Stimulated activated CD8-positive, alpha-beta memory T cell treated with anti-CD3 and anti-CD28 coated beads, Interleukin-12 subunit alpha, Interleukin-12 subunit beta, amount 100 ng/mL, for 4 hours (primary cell): ENCODE measurements at places on chromosomes 12 and 14.

GRCh38 chr12:25698772-25699171 is 145.7 kb upstream of the LMNTD1 start:
- DNase-seq = no peak

DNA sequence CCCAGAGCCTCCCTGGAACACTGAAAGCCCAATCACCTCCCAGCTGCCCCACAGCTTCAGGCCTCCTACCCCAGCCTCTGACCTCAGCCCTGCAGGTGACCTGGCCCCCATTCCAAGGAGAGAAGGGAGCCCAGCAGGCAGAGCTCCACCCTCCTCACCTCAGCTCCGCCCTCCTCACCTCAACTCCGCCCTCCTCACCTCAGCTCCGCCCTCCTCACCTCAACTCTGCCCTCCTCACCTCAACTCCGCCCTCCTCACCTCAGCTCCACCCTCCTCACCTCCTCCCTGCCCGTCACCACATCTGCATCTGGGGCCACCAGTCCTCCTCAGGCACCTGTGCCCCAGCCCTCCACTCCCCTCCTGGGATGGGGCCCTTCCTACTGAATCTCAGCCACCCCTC is 112.2 kb upstream of the SFSWAP start:
- DNase-seq = no peak

GRCh38 chr12:124461851-124462623 is 105.4 kb downstream of the NCOR2 start:
- no peak for DNase-seq

GRCh38 chr14:64688811-64689281 is 15.4 kb upstream of the PLEKHG3 start:
- no peak for DNase-seq

DNA sequence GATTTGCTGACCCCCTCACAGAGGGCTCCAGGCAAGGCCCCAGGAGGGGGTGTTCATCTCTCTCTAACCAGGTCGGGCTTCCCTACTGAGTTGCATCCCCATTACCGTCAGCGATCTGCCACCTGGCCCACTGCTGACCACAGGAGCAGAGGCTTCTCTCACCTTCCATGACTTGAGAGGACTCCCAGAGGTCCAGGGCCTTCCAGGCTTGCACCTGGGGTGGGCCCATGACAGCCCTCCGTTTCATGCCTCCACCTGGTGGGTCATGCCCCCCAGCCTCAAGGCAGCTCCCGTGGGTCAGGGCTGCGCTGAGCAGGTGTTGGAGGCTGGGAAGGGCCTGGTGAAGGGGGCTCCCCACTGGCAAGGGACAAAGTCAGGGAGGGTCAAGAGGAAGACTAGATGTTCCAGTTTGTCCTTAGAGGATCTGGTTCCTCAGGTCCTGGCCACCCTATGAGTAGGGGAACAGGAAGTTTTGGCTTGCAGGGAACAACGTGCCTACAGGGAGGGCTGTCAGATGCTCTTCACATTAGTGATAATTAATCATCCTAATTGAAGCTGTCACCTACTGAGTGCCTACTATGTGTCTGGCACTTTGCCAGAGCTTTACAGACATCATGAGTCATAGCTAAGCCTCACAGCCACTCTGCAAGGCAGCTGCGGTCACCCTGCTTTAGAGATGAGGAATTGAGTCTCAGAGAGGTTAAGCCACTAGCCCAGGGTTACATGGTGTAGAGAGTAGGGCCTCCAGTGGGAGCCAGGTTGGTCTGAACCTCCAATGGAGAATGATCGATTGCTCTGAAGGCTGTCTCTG is 13.8 kb downstream of the NFKBIA start:
- DNase-seq = no peak

GRCh38 chr14:52911904-52912303 is 38.9 kb downstream of the FERMT2 start:
- DNase-seq = no peak

GRCh38 chr14:100894416-100894815 is 9.1 kb downstream of the RTL1 start:
- DNase-seq = no peak

DNA sequence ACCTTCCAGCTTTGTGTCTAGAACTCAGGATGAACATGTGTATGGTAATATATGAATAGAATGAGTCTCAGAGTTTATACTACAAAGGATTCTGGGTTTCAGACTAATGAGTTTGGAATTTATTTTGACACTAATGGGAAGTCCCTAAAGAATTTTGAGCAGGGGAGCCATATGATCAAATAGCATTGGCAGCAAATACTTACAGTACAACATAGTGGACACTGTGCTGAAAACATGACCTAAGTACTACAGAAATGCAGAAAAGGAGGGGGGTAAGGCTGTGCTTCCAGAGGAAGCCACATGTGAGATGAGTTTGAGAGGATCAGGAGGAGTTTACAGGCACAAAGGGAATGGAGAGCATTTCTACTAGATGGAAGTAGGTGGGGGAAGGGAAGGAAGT is 225.8 kb downstream of the C12orf42 start:
- DNase-seq = no peak

DNA sequence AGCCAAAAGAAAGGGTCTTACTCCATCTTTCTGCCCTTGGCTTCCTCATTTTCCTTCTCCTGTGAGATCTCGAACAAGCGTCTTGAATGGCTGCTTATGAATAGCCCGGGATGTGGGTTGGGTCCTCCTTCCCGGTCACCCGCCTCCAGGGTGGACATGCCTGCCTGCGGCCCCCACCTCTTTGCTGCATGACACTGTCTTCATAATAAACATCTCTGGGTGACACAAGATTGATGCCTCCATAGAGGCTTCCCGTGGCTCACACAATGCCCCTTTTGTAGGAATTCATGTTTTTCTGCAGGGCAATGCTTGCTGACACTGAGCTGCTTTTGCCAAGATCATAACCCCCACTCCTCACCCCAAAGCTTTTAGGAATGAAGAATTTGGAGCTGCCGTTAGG is 125.9 kb downstream of the ZNF664 start:
- no peak for DNase-seq

DNA sequence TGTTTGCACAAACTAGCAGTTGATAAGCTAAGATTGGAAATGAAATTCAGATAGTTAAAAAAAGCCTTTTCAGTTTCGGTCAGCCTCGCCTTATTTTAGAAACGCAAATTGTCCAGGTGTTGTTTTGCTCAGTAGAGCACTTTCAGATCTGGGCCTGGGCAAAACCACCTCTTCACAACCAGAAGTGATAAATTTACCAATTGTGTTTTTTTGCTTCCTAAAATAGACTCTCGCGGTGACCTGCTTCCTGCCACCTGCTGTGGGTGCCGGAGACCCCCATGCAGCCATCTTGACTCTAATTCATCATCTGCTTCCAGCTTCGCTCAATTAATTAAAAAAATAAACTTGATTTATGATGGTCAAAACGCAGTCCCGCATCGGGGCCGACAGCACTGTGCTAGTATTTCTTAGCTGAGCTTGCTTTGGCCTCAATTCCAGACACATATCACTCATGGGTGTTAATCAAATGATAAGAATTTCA is 335.6 kb downstream of the TMEM121 start:
- no peak for DNase-seq

DNA sequence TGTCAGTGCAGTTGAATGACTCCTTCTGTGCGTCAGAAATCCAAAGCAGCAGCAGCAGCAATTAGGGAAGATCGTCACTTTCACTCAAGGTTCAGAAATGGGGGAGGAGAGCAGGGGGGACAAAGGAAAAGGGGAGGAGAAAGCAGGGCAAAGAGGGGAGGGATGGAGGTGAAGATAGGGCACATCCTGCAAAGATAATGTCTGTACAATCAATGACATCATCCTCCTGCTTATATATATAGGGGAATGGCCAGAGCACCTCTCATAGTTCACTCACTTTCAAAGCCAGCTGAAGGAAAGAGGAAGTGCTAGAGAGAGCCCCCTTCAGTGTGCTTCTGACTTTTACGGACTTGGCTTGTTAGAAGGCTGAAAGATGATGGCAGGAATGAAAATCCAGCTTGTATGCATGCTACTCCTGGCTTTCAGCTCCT is at the start of gene NTS:
Gene NTS (plus strand): TSS at position 265 of the 431 bp plus-strand sequence. CDS start 109 bp downstream, at position 374.
- no peak for DNase-seq

- no peak for DNase-seq
These were observed 166.1 kb upstream of the KITLG start for GRCh38 chr12:88746386-88746785.

GRCh38 chr12:124004233-124004875 is 31.3 kb downstream of the ZNF664 start:
- DNase-seq = no peak

GRCh38 chr14:80770114-80770908 is 171.2 kb downstream of the CEP128 start:
- no peak for DNase-seq

DNA sequence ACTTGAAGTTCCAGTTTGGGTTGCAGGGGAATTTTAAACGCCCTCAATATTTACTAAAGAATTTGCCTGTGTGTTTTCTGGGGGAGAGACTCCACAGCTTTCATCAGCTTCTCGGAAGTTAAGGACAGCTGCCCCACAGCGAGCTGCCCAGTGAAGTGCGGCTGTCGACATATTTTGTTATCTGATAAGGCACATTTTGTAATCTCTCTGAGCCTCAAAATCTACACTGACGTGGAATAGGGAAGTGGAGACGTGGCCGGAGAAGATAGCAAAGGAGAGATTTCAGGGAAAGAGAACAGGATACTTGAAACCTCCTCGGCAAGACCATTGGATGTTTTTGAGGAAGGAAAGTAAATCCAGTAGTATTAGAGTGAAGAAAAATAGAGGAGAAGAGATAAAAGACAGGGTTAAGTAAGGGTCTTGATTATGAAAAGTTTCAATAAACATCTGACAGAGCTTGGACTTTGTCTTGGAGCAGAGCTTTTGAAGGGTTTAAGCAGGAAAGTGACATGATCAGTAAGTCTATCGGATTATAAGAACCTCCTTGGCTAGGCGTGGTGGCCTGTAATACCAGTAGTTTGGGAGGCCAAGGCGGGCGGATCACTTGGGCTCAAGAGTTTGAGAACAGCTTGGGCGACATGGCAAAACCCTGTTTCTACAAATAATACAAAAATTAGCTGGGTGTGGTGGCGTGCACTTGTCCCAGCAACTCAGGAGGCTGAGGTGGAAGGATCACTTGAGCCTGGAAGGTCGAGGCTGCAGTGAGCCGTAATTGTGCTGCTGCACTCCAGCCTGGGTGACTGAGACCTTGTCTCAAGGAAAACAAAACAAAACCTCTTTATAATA is 1.1 kb downstream of the POLR3B start:
- DNase-seq = no peak

DNA sequence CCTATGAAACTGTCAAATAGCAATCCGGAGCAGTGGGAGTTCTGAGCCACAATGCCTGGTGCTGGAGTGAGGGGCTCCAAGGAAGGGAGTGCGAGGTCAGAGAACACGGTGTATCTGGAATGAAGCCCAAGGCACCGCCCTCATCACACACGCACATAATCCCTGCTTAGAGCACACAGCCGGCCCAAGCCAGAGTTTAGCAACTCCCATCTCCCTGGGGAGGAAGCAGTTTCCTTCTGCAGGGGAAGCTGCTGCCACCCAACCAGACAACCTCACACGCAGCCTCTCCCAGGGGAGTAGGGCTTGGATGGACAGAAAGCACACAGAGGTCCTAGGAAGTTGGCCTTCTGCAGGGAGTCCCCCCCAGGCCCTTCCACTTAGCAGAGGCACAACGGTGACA is 31.3 kb downstream of the ACTN1 start:
- no peak for DNase-seq
